Bone marrow (tissue), 2 donors: ENCODE measurements at places on chromosomes 16 and 17.

- no peak for DNase-seq
Measured at GRCh38 chr17:32161029-32161428, 18.7 kb downstream of the RHOT1 start.

DNA sequence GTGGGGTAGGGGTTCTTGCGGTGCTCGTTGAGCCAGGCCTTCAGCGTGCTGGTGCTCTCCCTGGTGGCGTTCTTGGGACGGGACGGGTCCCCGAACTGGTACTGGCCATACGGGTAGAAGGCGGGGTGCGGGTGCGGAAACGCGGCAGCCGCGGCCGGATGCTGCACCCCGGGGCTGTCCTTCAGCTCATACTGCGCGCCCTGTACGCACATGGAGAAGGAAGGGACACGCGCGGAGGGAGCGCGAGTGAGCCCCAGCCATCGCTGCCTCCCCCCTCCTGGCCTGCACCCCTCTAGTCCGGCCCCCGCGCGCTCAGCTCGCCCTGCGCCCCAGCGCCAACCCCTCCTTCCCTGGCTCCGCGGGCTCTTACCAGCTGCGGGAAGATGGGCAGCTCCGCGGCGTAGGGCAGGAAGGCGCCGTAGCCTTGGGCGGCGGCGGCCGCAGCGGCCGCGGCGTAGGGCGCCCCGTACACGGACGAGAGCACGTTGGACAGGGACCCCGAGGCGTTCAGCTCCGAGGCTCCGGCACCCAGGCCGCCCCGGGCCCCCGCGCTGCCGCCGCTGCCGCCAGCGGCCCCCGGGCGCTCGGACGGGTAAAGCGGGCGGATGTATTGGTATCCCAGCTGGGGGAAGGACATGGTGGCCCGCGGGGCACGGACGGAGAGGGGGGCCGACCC, 1.0 kb downstream of the IRX3 start:
- DNase-seq: no peak

- DNase-seq: no peak
Measured at GRCh38 chr17:44837196-44837595, 7.1 kb upstream of the GJC1 start.

- no peak for DNase-seq
Measured at GRCh38 chr16:53043428-53043831, 9.3 kb downstream of the CHD9NB start.

- no peak for DNase-seq
Measured at GRCh38 chr17:64648234-64648633, 13.9 kb downstream of the SMURF2 start.

DNA sequence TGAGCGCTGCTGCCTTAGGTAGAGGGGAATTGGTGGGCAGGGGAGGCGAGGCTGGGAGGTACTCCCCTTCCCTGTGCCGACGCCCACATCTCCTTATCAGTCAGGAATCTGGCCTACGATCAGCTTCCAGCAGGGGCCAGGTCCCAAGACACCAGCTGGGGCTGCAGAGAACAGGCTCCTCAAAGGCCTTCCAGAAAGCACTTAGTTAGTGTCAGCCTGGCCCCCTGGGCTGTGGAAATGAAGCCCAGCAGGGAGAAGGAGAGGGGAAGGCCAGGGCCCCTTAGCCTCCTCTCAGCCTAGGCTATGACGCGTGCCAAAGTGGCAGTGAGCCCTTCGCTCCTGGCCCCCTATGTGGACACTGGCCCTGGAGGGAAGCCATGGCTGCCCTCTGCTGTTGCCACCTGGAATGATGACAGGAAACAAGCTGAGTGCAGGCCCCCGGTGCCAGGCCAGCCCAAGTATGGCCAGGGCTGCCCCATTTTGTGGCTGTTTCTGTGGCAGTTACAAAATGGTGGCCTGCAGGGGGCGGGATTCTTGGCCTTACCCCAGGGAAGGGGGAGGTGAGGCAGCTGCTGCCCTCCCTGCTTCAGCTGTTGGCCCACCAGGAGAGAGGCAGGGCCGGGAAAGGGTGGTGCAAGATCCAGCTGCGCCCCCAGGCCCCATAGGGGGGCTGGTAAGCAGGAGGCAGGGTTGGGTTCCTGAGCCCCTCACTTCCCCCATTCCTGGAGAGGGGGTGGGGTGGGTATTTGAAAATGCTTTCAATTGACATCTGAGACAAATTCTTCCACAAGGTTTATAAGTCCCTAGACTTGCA, 11.3 kb downstream of the TBX4 start:
- DNase-seq: no peak

GRCh38 chr17:51258756-51259563, 889 bp downstream of the MBTD1 start:
- DNase-seq: peak; percentile 3
